Brain microvascular endothelial cell (primary cell): ENCODE measurements at places on chromosomes 16 and 17.
A peak's percentile ranks its signal among the peaks of the same experiment; 100 is the strongest.

DNA sequence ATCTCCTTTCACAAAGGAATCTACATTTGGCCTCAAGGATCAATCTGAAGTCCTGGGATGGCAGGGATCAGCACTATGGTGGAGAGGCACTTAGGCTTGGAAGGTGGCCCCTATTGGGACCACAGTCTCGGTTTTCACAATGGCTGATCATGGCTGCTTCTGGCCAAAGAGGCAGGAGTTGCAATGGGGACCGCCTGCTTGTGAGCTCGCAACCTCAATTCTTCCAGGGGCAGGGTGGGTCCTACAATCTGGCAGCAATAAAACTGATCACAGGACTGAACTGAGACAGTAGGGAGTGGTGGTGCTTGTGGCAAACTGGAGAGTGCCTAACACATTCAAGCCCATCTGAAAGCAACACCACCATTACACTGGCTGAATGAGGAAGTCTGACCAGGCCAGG lies 83.1 kb downstream of the NETO2 start:
- DNase-seq, result no peak

DNA sequence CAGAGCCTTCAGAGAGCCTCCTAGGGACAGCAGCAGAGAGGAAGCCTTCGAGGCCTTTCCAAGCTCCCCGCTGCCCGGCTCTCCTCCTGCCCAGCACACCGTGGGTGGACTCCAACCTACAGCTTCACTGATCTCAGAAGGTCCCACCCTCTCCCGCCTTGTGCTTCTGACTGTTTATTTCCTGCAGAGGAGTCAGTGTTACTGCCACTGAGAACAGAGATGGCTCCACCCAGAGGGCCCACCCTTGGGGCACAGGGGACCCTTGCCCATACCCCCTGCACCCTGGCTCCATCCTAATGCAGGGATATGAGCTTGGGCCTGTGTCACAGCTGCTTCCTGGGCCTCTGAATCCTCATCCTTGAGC lies 52.8 kb upstream of the TOB1 start:
- DNase-seq, result no peak

DNA sequence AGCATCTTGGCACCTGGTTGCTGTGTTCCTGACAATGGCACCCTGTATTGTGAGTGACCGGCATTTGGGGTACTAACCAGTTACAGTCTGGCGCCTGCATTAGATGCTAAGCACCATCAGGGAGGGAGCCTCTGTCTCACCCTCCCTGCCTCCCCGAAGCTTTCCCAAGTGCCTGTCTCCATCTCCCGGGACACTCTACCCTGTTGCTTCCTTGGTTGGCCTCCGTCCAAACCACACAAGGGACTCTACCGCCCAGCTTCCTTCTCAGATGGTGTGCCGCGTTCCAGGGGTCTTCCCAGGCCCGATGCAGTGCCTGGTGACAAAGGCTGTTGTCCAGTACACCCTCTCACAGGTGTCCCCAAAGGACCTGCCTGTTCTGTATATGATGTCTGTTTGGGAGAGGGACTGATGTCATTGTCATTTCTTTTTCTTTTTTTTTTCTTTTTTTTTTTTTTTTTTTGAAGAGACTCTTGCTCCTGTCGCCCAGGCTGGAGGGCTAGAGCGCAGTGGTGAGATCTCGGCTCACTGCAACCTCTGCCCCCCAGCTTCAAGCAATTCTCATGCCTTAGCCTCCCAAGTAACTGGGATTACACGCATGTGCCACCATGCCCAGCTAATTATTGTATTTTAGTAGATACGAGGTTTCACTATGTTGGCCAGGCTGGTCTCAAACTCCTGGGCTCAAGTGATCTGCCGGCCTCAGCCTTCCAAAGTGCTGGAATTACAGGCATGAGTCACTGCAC lies 6.7 kb downstream of the SNN start:
- DNase-seq, result peak; percentile 24

DNA sequence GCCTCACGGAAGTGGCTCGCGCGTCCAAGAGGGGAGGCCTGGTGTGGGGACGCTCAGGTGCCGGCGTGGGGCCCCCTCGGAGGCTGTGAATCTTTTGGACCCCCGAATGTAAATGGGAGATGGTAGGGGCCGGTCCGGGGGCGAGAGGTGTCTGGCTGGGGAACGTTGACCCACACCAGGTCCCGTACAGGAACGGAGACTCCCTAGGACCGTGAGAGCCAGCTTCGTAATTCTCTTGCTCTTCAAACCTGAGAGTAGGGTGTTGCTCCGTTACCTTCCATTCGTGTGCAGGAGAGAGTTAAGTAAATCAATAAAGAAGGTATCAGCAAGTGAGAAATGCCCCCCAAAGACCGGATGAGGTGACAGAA lies 481 bp downstream of the LYRM1 start:
- DNase-seq, result no peak

- DNase-seq, result no peak
These were observed 71.2 kb upstream of the GNG13 start for GRCh38 chr16:871562-872345.

DNA sequence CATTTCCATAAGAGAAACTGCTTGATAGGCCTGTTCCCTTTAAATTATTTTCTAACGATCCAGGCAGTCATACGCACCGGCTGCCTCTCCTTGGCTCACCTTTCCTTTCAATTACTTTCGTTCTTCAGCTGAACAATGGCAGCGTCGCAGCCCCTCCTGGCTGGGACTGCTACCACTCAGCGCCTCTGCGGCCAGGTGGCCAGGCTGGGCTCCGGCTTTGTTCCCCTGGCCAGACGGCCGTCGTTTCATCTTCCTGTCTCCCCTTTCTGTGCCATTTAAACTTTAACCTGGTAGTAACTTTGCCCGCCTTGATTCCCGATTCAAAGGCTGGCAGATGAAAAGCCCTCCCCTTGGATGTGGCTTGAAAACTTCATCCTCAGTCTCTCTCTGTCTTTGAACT lies 79.0 kb downstream of the C16orf78 start:
- DNase-seq, result no peak

DNA sequence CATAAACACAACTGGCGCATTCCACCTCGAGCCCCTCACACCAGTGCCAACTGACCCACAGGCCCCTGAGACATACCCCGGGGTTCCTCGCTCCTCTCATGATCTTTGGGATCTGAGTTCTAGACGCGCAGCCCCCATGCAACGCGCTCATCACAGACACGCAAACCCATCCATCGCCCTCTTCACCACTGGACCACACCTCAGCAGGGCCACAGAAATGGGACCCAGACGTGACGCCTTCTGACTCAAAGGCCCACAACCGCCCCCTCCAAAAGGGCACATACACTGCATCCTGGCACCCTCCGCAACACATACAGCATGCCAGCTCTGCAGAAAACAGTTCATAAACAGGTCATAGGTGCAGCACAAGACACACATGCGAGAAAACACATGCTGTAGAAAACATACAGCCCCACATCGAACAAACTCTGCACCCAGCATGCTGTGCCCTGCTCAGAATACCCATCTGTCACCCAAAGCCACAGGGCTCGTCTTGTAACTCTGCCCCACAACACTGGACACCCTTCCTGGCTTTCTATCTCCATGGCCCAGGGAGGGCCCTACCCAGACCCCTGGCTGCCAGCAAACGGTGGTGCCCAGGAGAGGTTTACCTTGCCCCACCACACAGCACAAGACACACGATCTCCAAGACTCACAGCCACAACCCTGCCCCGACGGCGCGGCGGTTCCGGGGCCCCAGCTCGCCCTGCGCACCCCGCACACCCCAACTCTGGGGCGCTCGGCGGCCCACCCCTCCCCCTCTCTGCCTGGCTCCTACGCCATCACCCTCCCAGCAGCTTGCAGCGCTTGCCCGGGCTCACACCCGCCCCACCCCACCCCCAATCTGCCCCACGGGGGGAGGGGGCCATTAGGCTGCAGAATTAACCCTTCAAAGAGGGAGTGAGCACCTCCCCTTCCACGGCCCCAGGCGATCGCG lies 887 bp downstream of the ZBTB4 start:
- DNase-seq, result no peak

- no peak for DNase-seq
These were observed 25.9 kb downstream of the CYB561 start for GRCh38 chr17:63419949-63420867.

GRCh38 chr17:73875346-73875745 lies 231.1 kb upstream of the SDK2 start:
- no peak for DNase-seq

GRCh38 chr16:70705056-70705455 lies 19.2 kb upstream of the MTSS2 start:
- DNase-seq, result no peak

DNA sequence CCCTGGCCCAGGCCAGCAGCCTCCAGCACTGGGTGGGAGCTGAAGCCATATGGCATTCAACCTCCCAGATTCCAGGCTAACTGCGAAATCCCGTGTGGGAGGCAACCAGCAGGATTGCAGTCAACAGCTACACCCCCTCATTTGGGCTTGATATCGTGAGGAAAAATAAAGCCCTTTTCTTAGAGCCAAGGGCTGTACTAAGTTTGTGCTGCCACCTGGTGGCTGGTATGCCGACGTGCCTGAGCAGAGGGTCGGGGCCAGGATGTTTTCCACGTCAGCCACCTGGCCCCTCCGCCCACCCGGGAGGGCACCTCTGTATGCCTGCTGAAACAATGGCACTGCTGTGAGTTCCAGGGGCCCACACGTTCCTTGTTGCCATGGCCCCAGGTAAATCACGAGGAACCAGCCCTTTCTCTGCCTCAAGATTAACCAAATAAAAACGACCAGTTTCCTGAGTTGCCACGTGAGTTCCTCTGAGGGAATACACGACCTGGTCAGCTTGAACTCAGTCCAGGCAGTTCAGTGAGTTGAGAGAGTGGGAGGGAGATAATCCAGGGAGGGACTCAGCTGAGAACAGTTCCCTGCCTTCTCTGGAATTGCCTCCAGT lies 9.0 kb downstream of the TMEM98 start:
- peak; percentile 49 for DNase-seq

DNA sequence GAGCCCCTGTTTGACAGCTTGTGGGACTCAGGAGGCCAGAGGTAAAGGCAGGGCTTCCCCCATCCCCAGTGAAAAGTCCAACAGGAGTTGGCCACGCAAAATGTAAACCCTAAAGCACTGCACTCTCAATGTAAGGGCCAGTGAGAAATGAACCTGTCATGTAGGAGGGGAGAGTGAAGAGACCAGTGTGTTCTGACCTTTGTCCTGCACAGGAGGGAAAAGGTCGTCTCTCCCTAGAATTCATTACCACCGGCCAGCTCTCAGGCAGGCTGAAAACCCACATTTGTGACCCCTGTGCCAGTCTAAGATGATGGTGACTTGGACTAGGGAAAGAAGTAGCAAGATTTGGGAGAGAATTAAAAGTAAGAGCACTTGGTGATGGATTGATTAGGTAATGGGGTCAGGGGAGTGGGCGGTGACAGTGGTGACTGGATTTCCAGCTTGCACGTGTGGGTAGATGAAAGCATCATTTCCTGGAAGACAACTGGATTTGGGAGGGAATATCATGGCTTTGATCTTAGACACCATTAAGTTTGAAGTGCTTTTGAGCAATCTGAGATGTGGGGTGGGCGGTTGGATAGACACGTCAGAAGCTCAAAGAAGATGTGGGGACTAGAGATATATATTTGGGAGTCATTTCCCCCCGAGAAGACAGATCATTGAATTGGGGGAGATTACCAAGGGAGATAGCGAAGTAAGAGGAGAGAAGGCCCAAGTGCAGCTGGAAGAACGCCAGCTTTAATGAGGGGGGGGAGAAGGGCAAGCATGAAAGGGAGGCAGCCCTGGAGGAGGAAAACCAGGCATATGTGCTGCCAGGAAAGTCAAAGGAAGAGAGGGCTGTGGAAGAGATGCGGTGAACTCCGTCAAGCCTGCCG lies 119.5 kb downstream of the NTN1 start:
- no peak for DNase-seq

DNA sequence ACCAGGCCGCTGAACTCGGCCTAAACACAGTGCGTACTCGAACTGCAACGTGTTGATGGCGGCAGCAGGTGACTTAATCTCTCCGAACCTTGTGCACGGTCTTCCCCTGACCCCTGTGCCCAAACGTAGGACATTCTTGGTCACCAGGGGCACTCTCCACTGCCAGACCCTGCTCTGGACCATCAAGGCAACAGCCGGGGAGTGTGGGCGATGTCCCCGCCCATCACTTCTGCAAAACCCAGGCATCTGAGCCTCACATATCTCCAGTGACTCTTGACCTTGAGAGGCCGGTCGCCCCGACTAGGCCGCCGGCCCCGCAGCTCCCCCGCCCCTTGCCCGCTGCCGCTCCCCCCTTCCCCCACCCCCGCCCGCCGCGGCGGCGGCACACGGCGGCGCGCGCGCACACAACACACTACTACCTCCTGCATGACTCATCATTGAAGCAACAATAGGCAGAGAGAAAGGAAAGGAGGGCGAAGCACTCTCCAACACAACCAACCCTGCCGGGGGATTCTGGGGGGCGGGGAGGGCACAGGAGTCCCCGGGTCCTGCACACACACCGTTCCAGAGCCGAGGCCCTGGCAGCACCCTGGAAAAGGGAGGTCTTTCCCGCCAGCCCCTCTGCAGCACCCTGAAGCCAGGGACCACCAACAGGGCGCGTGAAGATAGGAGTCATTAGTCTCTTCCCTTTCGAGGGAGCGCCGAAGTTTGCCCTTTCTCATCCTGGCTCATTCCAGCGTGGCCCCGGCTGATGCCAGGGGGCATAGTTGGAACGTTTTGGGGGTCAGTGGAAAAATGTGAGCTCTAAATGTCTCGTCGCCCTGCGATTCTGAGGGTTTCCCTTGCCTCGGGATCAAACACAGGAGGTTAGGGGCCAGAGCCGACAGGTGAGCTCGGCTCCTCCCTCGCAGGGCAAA lies 1.9 kb downstream of the MNT start:
- DNase-seq, result peak; percentile 64

GRCh38 chr17:73968680-73969079 lies 234.8 kb upstream of the RPL38 start:
- DNase-seq, result no peak

- DNase-seq, result peak; percentile 73
These were observed 19.6 kb upstream of the KANSL1 start for GRCh38 chr17:46212634-46213435.

- DNase-seq, result no peak
These were observed at the start of gene HS3ST2 for GRCh38 chr16:22813948-22814710. TSS of gene HS3ST2 (plus strand) at chr16:22814162. CDS start at chr16:22814611, 449 bp downstream.

DNA sequence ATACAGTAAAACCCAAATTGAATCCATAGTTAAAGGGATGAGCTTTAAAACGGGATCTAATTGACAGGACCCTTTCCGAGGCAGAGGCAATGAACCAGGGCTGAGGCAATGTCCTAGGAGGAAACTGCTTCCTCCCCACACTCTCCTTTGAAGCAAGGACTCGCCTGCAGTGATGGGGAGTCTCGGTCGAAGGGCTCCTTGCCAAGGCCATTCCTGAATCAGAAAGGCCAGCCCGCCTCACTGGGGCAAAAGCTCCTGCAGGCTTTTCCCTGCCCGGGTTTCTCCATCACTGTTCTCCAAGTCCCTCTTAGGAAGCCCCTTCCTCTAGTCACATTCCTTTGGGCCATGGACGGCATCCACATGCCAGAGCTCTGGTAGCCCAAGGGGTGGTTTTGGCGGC lies 132.0 kb downstream of the RBFOX3 start:
- no peak for DNase-seq

GRCh38 chr16:66508914-66509496 lies 40.9 kb downstream of the TK2 start:
- no peak for DNase-seq

GRCh38 chr16:54160939-54161897 lies 125.4 kb downstream of the IRX3 start:
- no peak for DNase-seq
